Left kidney (tissue), 8 donors: ENCODE measurements at places on chromosomes 5 and 9.

GRCh38 chr5:119368238-119368630 is 12.4 kb downstream of the TNFAIP8 start:
- no peak for DNase-seq

DNA sequence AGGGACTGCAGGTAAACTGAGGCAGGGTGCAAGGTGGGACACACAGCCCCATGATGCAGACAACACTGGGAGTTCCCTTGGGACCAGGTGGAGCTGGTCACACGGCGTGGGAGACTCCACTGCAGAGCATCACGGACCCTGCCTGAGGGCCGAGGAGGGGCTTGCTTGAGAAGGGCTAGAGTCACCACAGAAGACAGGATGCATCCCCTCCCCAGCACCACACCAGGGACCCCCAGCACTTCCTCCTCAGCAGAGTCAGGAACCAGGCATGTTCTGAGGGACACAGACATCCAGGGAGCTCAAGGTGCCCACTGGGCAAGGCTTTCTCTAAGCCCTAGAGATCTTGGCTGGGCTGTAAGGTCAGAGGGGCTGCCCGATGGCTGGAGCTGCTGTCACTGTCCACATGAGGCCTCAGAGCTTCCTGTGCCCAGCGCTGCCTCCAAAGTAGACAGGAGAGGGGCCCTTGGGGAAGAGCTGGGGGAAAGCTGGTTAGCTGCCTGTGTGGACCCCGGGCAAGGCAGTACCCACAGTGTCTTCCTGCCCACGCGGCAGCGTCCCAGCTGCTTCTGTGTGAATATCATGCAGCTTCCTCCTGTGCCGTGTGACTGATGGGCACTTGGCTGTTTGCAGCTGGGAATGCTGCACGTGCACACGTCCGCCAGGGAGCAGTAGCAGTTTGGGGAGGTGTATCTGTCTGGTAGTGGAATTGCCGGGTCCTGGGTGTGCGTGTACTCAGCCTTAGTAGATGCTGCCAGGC is 176.6 kb downstream of the CACNA1B start:
- no peak for DNase-seq

DNA sequence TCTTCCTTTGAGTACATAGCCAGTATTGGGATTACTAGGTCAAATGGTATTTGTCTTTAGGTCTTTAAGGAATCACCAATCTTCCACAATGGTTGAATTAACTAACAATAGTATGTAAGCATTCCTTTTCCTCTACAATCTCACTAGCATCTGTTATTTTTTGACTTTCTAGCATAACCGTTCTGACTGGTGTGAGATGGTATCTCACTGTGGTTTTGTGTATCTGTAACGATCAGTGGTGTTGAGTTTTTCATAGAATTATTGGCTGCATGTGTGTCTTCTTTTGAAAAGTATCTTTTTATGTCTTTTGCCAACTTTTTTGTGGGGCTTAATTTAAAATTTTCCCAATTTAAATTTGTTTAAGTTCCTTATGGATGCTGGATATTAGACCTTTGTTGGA is 81.5 kb upstream of the ASTN2 start:
- no peak for DNase-seq

DNA sequence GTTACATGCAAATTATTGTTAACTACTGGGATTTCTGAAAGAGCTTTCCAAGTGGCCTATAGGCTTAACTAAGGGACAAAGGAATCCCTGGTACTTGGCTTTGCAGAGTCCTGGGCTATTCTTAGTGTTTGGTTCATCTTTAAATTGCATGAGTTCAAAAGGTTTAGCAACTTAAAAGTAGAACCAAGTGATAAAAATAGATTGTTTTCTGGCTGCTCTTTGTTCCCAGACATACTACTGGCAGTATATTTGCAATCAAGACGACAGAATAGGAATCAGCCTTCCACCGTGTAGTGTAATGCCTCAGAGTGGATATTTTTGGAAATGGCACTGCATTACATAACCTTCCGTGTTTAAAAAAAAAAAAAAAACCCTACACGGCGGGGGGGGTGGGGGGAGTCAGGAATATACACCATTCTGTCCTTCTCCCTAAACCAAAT is 1.0 kb downstream of the NREP start:
- no peak for DNase-seq

DNA sequence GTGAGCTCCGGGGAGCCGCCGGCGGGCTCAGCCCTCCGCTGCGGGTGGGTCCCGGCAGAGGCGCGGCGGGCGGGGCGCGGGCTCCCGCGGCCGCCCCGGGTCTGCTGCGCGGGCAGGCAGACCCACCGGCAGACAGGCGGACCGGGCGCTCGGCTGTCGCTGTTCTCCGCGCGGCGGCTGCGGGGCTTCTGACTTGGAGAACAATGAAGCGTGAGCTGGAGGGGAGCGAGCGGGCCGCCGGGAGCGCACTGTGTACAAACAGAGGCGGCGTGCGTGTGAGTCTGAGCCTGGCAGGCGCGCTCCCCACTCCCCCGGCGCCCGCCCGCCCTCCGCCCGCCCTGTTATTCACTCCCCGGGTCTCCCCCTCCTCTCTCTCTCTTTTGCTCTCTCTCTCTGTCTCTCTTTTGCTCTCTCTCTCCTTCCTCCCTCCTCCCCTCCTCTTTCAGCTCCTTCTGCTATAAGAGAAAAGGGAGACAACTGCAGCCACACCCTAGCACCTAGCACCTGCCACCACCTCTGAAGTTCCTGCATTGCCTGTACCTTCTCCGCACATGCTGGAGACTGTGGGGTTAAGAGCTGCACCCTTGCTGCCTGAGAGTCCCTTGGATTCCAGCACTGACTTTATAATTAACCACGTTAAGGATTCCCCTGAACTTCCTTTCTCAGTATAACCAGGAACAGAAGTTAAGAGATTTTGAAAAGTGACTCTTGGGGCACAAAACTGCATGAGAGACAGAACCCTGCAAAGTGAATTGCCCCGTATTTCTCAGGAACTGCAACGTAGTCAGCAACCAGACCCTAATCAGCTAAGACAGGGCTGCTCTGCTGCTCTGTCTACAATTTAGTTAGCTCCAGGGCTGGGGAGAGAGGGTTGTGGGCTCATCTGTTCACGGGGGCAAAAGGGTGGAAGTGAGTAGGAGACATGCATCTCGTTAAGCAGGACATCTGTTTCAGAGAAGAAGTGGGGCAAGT is at the start of gene EDIL3:
Gene EDIL3 (minus strand): TSS at position 277 of the 972 bp plus-strand sequence. CDS start 506 bp downstream, outside the sequence.
- peak; percentile 25 for DNase-seq

GRCh38 chr9:89537166-89537565 is 39.3 kb upstream of the SEMA4D start:
- no peak for DNase-seq

GRCh38 chr5:163661360-163661759 is 155.9 kb downstream of the MAT2B start:
- no peak for DNase-seq

DNA sequence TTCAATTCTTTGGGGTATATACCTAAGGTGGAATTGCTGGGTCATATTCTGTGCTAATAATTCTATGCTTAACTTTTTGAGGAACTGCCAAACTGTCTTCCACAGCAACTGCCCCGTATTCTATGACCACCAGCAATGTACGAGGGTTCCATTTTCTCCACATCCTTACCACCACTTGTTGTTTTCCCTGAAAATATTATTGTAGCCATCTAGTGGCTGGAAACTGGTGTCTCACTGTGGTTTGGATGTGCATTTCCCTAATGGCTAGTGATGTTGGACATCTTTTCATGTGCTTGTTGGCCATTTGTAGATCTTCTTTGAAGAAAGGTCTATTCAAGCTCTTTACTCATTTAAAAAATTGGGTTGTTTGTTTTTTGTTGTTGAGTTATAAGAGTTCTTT is 30.7 kb downstream of the MSX2 start:
- DNase-seq = no peak

DNA sequence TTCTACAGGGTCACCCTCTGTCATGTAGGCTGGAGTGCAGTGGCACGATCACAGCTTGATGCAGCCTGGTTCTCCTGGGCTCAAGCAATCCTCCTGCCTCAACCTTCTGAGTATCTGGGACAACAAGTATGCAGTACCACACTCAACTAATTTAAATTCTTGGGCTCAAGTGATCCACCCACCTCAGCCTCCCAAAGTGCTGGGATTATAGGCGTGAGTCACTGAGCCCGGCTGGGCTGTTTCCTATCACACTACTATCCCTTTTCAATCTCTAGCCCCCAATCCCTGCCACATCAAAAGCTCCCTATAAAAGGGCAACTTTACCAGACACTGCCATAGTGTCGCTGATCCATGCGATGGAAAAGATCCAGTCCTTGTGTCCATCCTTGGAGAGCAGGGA is 20.4 kb downstream of the DCAF12 start:
- DNase-seq = no peak

GRCh38 chr5:65268525-65268924 is 213.2 kb downstream of the ADAMTS6 start:
- peak; percentile 8 for DNase-seq

DNA sequence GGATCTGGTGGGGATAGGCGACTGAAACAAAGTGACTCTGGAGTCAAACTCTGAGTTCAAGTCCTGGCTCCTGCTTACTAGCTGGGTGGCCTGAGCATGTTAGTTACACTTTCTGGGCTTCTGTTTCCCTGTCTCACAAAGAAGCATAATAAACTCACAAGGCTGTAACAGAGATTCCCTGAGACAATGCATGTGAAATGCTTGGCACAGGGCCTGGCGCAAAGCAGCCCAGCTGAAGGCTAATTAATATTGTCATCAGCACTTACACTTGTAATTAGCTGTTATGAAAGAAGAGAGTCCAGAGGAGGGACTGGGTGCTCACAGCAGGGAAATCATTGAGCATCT is 64.1 kb upstream of the SPOCK1 start:
- DNase-seq = no peak

- DNase-seq = no peak
These were observed 29.9 kb downstream of the RUSC2 start for GRCh38 chr9:35519692-35520363.

GRCh38 chr5:31935496-31936369 is 238.4 kb downstream of the GOLPH3 start:
- peak; percentile 66 for DNase-seq

DNA sequence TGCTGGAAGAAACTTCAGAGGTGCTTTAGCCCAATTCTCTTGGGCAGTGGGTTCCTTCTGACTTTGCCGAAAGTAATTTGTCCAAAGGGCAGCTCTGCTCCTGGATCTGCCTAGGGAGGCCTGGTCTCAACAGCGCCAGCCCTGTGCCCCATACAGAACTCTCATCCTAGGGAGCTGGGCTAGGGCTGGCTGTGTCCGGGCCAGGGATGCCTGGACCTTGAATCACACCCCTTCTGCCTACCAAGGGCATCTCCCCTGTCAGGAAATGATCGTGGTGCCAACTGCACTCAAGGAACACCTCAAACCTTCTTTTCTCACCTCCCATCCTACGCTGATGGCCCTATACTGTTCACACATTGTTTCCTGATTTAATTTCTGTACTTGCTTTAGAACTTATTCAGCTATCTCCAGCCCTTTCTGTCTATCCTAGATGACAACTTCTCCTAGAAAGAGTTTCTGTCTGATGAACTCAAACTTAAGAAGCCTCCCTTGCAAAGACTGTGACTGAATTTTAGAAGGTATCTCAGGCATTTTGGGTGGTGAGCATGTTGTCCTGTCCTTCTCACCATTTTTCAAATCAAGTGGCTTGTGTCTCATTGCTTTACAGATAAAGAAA is 37.4 kb upstream of the NFIB start:
- no peak for DNase-seq

DNA sequence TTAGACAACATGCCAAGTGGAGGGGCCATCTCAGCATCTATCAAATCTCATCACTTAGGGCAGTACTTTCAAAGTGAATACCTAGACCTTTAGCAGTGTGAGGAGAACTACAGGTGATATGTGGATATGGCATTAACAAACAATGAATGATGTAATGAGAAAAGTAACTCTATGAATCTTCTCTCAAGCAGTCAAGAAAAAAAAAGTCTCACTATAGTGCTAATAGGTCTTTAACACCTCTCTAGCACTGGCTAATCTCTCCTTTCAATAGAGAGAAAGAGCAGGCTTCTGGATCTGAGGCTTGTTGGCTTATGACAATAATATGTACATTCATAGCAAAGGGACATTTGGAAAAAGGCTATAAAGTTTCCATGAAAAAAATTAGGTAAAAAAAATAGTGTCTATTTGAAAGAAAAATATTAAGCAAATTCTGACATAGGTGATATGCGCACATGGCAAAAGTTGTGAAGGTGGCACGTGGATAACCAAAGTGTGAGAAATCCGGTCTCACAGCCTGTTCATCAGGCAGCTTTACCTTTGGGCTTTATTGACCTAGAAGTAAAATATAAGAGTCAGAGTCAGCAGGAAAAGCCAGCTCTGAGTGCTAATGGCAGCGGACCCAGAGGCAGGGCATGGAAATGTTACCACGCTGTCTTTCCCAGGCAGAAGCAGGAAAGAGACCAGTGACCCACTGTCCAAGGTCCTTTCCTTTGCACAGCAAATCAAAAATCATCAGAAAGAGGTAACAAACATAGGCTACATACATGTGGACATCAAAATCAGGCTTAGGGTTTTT is 203.4 kb downstream of the EFNA5 start:
- no peak for DNase-seq

- no peak for DNase-seq
These were observed 64.6 kb upstream of the SYNPO start for GRCh38 chr5:150575745-150576448.

GRCh38 chr5:179326122-179326927 is 18.9 kb downstream of the ADAMTS2 start:
- no peak for DNase-seq

GRCh38 chr5:164094291-164094690 is 588.9 kb downstream of the MAT2B start:
- no peak for DNase-seq

DNA sequence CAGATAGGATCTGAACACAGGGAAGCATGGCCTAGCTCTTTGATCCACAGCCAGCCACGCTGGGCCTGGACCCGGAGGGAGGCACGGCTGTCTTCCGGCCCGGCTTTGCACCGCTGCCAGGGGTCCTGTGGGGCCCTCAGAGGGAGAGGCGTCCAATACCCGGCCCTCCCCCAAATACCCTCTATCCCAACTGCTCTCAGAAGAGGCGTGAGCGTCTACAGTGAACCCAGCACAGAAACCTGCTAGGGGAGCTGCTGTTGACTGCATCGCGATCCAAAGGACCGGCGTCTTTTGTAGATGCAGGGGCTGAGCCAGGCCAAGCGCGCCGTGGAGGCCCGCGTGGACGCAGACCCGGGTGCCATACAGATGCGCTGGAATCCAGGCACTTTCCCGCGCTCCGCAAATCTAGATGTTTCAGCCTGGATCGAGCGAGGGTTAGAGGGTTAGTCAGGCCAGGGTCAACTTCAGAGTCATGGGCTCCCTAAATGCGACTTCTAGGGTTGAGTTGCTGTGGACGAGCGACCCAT is 1.1 kb upstream of the TCF7 start:
- no peak for DNase-seq
